ENCODE measurements at places on chromosomes 7 and 10.

DNA sequence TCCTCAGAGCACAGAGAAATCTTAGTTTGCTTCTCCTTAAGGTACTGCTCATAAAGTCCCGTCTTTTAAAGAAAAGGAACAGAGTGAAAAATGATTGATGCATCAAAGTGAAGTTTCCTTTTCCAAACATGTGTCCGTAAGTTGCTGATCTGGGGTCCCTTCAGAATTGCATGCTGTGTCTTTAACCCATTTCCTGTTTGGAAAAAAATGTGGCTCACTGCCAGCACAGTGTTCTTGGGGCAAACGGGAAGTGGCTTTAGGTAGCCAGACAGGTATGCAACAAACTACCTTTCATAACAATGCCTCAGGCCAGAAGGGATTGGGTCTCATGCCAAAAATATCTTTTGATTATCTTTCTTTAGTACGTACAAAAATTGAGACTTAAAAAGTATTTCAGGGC is 50.9 kb downstream of the TFAM start:
- no peak for DNase-seq

DNA sequence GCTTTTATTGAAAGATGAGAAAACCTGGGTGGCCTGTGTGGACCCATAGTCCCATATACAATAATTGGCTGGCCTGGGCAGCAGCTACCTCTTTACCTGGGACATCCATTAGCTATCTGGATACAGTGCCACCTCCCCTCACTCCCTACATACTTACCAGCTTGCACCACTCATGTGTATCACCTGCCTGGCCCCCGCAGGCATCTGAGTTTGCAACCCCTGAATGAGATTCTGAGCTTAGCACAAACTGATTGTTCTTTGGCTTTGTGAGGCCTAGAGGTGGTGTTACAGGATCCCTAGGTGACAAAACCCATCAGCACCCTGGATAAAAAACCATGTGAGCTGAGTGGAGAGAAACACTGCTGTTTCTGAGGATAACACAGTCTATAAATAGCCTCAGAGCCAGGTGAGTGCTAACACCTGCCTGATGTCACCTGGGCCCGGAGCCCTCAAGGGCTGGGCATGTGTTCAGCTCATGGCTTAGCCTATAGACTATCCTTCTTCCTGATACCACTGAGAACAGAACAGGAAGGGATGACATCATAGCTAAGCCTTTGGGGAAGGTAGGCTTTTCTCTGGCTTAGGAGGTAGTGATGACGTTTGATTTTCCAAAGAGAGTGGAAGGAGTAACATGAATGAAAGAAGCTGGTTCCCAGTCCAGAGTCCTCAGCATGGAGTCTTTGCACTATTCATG is 2.6 kb upstream of the PPIF start:
- no peak for DNase-seq

DNA sequence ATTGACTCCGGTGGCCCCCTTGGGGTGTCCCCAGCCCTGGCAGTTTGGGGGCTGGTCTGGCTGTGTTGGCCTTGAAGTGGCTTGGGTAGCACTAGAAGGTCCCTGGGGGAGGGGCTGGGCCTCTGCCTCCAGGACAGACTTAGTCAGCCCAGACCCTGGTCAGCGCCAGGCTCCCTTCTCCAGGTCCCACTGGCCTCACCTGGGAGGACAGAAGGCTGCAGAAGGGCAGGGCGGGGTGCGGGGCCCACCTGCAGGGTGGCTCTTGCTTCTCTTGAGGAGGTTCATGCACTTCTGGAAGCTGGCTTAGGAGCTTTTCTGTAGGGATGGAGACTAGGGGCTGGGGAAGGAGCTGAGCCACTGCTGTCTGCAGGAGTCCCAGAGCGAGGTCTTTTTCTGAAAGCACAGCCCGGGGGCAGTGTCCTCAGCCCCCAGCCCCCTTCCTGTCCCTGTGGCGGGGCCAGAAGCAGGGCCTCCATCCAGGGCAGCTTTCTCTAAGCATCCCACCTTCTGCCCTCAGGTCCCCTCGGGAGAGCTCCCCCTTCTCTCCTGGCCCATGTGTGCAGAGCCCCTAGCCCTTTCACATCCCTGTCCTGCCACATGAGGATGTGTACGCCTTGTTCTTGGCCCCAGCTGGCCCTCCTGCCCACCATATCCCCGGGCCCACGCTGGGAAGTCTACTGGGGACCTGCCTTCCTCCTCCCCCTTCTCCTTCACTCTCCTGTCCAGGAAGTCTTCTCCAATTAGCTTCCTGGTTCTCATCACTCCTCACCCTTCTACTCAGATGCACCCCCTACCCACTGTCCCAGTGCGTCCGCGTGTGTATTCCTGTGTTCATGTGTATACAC is 11.0 kb downstream of the TBATA start:
- no peak for DNase-seq

DNA sequence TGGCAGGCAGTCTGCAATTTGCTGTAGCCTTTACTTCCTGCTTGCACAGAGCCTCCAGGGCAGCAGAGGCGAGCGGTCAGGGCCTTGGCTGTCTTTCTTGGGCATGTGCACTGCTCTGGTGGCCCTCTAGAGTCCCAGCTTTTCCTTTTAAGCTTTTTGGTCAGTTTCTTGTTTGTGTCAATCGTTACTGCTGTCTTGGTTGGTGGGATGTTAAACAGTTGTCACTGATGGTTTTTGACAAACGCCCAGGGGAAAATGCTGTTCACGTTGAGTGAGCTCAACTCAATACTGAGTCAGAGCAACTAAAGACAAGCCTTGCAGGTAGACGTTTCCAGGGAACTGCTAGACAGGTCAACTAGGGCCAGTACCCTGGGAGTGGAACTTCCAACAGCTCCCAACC is 14.0 kb downstream of the PRKRIP1 start:
- no peak for DNase-seq

GRCh38 chr10:24349379-24350001 is 140.6 kb downstream of the KIAA1217 start:
- DNase-seq: no peak

DNA sequence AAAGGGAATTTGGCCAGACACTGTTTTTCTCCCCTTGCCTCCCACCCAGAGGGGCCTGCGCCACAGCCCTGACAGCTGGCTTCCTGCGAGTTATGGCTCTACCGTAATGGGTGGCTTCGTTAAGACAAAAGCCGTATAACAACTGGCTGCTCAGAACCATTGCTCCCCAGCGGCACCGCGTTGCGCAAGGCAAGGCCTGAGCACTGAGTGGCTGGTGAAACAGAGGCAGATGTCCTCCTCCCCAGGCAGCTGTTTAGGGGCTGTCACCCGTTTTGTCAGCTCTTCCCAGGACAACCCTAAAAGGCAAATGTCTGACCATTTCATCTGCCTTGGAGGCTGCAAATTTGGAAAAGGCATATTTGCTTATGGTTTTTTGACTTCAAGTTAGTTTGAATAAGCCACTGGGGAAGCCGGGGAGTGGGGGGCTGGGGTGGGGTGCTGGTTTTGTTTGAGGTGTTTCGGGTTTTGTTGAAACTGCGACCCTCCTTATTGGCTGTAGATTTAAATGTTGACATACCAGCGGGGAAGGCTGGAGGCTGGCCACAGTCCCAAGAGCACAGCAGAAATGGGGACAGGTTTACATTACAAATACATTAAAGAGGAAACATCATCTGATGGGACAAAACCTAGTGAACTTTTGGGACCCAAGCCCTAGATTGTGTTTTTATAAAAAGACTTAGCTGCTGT is 681 bp upstream of the SPOCK2 start:
- no peak for DNase-seq

GRCh38 chr10:124062390-124062789 is 31.0 kb downstream of the CHST15 start:
- DNase-seq: no peak

DNA sequence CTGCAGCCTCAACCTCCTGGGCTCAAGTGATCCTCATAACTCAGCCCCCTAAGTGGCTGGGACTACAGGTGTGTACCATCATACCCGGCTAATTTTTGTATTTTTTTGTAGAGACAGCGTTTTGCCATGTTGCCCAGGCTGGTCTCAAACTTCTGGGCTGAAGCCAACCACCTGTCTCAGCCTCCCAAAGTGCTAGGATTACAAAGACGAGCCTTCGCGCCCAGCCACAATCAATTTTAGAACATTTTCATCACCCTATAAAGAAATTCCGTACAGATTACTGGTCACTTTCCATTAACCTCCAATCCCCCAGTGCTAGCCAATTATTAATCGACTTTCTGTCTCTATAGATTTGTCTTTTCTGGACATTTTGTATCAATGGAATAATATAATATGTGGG is 32.3 kb upstream of the PALS2 start:
- DNase-seq: no peak

DNA sequence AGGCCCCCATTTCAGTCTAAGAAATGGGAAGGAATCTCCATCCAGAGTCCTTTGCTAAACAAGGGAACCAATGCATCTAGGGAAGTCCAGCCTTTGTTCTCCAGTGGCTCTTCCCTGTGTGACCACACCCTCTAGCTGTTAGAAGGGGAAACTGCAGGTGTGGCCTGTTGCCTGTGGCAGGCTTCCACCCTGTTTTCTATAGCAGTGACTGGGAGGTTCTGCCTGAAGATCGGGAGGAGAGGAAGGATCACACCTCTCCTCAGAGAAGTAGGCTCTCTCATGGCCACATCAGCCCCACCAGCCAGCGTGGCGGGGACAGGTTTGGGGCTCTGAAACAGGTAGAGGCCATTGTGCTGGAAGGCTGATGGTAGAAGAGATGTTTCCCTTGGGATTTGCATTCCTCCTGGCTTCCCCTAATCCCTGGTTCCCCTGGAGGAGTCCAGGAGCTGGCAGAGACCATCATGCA is 47.7 kb upstream of the TRIM8 start:
- no peak for DNase-seq

GRCh38 chr7:41193738-41194282 is 509.1 kb downstream of the INHBA start:
- DNase-seq: no peak

DNA sequence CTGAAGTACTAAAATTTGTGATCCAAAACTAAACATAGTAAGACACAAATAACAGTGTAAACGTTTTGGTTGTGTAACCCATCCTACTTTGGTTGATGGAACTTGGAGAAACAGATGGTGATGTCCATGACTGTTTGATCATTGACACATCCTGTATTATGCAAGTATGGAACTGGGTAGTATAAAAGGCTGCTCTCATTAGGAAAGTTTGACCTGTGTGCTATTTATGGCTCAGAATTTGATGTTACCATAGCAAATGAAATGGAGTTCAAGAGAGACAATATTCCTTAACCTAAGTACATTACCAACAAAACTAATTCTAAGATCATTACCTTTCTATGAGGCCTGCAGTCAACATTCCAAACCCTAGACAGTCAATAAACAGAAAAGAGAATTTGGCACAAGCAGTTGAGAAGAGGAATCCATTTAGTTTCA is 39.9 kb downstream of the DKK1 start:
- no peak for DNase-seq

GRCh38 chr10:119409906-119410305 is 132.6 kb downstream of the RGS10 start:
- no peak for DNase-seq

GRCh38 chr10:132987671-132988571 is 45.6 kb upstream of the CFAP46 start:
- DNase-seq: no peak
